Kidney glomerular epithelial cell (primary cell): ENCODE measurements at places on chromosomes 1 and 21.
A peak's percentile ranks its signal among the peaks of the same experiment; 100 is the strongest.

- no peak for DNase-seq
Observed at GRCh38 chr1:197981561-197981960, 64.4 kb downstream of the LHX9 start.

DNA sequence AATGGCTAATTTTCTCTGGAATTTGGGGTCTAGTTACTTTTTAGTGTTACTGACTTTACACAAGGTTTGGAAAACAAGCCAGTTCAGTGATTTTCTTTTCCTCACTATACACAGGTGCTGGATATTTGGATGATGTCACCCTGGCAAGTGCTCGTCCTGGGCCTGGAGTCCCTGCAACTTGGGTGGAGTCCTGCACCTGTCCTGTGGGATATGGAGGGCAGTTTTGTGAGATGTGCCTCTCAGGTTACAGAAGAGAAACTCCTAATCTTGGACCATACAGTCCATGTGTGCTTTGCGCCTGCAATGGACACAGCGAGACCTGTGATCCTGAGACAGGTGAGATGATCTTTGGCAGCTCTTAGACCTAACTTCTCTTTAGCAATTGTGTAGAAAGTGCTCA lies 64.5 kb upstream of the LAMC2 start:
- DNase-seq: no peak

- no peak for DNase-seq
Observed at GRCh38 chr1:204203206-204203767, 7.0 kb upstream of the KISS1 start.

- no peak for DNase-seq
Observed at GRCh38 chr1:161511018-161511755, 5.9 kb downstream of the FCGR2A start.

DNA sequence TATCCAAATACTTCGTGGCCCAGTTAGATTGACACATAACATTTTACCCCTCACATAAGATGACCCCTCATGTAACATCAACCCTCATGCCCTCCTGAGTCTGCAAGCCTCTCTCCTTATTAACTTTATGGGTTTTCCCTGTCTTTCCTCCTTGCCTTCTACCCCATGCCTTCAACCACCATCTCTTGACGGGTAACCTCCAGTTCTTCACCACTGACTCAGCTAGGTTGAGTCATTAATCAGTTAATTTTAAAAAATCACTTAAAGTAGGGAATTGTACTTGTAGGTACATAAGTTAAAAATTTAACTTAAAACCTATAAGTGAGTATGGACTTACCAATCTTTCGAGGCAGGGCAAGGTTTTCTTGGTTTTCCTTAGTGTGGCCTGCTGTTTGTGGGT lies 330.7 kb downstream of the CAMTA1 start:
- DNase-seq: no peak

DNA sequence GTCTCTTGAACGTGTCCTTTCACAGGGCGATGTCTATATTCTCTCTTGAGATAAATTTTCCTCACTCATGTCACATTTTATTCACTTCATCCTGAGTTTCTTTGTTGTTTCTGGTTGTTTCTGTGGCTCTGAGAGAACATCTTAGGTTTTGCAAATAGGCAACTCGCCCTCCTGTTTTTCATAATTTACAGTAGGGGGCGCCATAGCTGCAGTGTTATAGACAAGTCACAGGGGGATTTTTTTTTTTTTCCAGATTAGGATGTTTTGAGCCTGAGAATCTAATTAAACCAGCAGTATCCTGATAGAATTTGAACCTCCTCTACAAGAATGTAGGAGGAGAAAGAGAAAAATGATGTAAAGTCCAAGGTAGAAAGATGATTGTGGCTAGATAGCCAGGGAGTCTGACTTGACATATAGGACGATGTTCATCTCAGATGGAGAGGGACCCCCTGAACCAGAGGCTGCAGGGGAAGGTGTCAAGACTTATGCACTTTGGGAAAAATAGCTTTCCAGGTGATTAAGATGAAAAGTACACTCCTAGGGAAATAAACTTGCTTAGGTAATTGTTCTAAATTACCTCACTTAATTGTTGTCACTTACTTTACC lies 76.3 kb downstream of the ZP4 start:
- DNase-seq: no peak

- peak; percentile 19 for DNase-seq
Observed at GRCh38 chr21:38301321-38302214, 44.8 kb downstream of the KCNJ15 start.

- DNase-seq: no peak
Observed at GRCh38 chr1:27615346-27616192, 11.6 kb upstream of the AHDC1 start.

DNA sequence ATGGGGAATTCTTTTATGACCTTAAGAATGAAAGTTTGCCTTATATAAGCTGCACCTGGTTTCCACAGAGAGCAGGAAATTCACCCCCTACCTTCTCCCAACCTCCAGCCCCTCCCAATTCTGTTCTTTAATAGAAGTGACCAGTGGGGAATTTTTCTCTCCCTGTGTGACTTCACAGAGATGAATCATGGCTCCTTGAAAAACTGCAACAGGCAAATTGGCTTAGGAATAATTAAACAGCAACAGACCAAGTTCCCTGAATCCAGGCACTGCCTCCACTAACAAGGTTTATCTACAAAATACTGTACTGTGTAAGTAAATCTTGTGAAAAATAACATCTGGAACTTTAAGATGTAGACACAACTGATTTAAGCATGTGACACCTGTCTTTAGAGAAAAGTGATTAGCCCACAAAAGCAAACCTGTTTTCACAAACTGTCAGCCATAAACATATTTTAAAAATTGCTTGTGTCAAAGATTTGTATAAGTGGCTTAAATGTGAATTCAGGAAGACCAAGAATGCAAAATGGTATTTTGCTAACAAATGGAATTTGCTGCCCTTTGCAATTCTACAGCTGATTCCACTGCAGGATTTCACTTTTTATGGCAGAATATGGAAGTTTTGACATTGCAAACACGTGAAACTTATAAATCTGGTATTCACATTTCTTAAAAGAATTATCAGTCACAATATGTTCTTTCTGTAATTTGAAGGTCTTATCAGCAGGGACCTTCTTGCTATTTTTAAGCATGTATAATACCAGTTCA lies 54.0 kb downstream of the ALG14 start:
- peak; percentile 74 for DNase-seq

DNA sequence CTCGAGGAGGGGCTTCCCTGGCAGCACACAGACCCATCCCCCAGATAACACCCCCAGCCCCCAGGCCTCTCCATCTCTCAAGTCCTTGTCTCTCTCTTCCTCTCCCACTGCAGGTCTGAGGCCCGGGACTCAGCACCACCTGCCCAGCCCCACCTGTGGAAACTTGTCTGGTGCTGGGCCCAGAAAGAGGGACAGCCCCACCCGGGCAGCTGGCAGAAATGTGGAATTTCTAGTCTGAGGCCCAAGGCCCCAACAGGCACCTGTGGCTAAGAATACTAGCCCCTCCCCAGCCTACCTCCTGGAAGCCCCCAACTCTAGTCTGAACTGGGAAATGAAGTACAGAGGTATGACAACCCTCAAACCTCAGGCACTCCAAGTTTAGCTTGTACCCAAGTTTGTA lies 15.4 kb downstream of the TTC39A start:
- DNase-seq: no peak

- no peak for DNase-seq
Observed at GRCh38 chr1:11682287-11682771, 1.4 kb upstream of the MAD2L2 start.

- no peak for DNase-seq
Observed at GRCh38 chr1:184745929-184746638, 8.6 kb downstream of the EDEM3 start.

DNA sequence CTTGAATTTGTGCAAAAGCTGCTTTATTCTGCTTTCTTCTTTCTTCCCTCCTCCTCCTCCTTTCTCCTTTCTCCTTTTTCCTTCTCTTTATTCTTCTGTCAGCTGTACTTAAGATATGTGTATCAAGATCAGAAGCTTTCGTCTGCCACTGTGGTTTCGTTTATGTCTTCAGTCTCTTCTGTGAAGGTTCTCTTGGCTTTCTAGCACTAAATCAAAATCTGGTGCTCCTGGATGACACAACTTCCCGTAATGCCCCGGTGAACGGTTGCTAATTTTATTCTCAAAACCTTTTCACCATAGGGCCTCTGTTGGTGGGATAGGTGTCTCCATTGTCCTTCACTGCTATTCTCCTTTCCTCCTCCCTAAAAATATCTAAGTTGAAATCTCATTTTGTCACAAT lies 5.0 kb downstream of the ATF6 start:
- no peak for DNase-seq

DNA sequence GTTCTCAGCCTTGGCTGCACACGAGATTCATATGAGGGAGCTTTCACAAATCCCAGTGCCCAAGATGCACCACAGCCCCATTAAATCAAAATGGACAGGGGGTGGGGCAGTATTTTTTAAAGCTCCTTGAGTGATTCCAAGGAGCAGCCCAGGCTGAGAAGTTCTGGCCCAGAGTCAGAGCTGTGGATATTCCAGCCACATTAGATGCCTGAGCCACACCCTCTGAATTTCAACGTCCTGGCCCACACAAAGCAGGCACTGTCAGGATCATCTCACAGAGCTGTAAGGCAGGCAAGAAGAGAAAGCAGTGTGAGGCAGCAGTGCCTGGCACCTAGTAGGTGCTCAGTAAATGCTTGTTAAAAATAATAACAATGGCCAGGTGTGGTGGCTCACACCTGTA lies 37.4 kb downstream of the PAX7 start:
- DNase-seq: no peak

- no peak for DNase-seq
Observed at GRCh38 chr1:236702791-236703394, 16.6 kb downstream of the ACTN2 start.

DNA sequence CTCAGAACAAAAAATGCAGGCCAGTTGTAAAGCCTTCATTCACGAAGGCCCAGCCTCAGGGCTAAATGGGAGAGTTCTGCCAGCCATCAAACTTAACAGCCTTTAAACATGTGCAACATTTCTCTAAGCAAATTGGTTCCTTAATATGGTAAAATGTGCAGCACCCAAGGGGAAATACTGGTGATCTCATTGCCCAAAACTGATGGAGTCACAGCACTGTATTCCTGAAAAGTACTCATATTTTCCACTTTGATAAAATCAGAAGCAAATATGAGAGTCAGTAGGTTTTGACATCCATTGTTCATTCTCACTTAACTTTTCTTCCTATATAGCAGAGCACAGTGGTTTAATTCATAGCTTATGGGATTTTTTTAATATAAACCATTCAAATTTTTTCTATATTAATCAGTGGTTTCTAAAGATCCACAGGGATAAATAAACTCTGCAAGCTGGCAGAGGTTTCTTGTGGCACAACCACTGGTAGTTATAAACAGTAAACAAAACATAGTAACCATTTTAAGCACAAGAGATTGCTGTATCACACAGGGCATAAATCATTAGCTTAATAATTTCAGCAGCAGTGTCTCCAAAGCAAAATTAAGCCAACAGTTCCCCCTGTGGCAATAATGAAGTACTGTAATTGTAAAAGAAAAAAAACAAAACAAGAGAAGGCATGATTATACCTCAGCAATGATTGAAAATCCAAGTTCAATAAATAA lies 106.9 kb upstream of the LYPLAL1 start:
- DNase-seq: peak; percentile 77

DNA sequence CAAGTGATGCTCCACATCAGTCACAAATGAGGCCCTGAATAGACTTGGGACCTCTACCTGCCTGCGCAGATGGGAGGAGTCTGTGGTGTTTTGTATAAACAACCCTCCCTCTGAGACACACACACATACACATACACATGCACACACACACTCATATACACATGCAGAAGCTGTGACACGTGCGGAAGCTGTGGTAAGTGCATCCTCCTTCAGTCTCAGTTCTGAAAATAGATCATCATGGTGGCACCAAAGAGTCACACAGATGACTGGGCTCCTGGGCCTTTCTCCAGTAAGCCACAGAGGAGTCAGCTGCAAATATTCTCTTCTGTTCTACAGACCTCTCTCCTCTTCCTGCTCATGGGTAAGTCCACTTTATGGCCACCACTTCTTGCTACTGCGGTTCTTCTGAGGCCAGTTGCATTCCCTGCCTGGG lies at the start of gene LY9:
Gene LY9 (plus strand): TSS at position 224 of the 433 bp plus-strand sequence. CDS start 14 bp downstream, at position 238.
- no peak for DNase-seq

- DNase-seq: peak; percentile 48
Observed at GRCh38 chr1:65253800-65254319, 55.5 kb upstream of the DNAJC6 start.

GRCh38 chr1:56060906-56061305 lies 518.5 kb downstream of the PLPP3 start:
- no peak for DNase-seq

- DNase-seq: no peak
Observed at GRCh38 chr1:26220199-26220912, 13.6 kb upstream of the CEP85 start.

DNA sequence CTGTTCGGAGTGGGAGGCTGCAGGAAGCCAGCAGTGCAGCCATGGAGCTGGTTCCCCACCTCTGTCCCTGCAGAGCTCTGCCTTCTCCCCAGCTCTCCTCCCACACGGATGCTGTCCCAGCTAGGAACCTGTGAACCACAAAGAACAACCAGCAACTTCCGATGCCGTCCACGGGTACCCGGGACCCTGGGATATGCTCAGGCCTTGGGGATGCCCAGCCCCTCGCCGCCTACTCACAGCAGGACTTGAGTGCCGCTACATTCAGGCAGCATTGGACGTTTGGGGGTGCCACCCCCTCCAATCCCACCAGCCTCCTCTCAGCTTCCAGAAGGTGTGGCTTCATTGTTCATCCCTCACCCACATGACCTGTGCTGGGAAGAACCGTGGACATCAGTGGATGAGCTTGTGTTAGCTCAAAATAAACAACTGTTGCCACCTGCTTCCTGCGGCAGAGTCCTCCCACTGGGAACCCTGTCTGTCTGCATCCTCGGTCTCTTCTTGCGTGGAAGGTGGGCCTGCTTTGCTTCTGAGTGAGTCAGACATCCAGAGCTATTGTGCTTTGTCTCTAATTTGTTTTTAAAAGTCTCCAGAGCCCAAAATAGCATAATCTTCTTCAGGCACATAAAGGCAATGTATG lies 20.1 kb upstream of the AJAP1 start:
- no peak for DNase-seq
